ENCODE measurements at places on chromosomes 5 and 9.
A peak's percentile ranks its signal among the peaks of the same experiment; 100 is the strongest.

DNA sequence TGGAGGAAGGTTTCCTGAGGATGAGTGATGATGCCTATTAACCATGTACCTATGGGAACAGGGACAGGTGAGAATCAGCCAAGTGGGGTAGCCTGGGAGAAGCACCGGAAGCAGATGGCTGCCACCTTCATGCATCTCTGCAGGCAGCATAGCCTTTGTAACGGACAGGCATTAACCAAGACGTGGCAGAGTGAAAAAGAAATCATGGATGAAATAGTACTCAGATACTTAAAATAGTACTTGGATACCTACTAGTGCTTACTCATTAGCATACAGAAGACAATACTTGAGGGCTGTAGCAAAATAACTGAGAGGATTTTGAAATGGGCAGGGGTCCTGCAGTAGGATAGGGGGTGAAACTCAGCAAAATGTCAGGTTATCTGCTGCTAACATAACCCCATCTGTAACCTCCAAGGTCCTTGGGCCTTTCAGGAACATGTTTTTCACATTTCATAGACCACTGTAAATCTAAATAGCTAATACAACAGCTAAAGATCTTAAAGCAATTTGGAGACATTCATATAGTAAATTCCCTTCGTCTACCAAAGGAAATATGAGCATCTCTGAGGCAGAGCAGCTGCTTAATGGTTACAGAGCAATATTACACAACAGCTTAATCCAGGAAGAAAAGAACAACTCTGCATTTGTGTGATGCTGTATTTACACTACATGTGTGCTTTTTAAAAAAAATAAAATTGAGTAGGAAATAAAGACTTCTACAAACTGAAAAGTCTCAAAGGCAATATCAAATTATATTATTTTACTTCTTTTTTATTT lies 154.3 kb downstream of the NFIB start:
- no peak for DNase-seq

DNA sequence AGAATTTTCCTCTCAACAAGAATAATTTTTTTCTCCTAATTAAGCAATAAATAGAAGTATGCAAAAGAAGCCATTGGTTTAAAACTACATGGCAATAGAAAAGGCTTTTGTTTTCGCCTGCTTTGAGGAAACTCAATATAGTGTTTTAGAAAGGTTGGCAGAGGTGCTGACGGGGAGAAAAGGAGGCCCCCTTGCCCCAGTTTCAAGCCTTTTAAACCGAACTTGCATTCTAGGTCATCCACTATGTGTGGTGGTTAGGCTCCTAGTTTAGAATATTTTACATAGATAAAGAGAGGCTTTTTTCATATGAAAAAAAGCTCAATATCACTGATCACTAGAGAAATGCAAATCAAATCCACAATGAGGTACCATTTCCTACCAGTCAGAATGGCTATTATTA lies 33.5 kb upstream of the CEMIP2 start:
- no peak for DNase-seq

DNA sequence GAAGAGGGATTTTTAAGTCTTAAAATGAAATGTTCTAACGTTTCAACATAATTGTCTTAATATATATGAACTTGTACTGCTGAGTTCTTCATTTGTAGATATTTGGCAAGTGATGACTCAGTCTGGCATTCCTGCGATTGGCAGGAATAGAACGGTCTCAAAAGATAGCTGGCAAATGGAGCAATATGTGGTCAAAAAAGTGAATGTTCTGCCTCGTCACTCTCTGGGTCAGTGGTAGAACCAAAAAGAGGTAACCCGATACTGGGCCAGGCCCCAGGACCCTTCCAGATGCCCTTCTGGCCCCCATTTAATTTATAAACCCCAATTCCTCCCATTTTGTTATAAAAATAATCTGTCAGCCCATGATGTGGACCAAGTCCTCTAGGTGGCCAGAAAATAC lies 39.2 kb downstream of the ZNF366 start:
- no peak for DNase-seq

- DNase-seq, result no peak
These were observed 83.8 kb upstream of the FCN1 start for GRCh38 chr9:135001526-135001925.

DNA sequence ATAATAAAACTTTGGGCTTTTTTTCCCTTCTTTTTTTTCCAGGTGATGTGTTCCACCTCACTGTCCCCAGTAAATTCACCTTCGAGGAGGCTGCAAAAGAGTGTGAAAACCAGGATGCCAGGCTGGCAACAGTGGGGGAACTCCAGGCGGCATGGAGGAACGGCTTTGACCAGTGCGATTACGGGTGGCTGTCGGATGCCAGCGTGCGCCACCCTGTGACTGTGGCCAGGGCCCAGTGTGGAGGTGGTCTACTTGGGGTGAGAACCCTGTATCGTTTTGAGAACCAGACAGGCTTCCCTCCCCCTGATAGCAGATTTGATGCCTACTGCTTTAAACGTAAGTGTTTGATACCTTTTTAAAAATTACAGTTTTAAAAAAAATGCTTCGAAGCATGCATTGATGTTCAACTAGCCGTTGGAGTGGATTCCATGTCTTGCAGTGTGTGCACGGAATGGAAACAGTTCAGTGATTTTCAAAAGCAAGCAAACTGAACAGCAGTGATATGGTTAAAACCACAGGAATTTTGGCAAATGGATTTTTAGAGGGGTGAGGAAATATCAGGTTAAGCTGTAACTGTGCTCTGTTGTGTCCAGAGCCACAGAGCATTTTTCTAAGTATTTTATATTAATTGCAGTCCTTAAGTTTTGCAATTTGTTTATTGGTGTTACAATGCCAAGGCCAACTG lies 40.7 kb downstream of the VCAN start:
- DNase-seq, result no peak

GRCh38 chr9:76927540-76928240 lies 21.8 kb upstream of the PRUNE2 start:
- no peak for DNase-seq

- no peak for DNase-seq
These were observed 260.0 kb downstream of the TRPM3 start for GRCh38 chr9:70861376-70861775.

DNA sequence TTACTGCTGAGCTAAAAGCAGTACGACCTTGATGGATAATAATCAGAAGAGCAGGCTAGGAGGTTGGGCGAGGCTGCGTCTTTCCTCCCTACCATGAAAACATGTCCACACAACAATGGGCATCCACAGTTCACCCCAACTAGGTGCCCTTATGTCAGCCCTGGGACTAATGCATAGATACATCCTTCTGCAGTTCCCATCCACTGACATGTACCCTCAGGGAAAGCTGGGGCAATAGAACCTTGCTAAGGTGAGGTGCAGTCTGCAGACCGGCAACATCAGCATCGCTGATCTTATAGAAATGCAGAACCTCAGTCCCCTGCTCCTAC lies 697 bp upstream of the PRUNE2 start:
- DNase-seq, result no peak

- no peak for DNase-seq
These were observed 116.0 kb upstream of the MAN2A1 start for GRCh38 chr5:109573766-109574165.

- DNase-seq, result no peak
These were observed 10.5 kb downstream of the KIF4B start for GRCh38 chr5:155024015-155024414.

GRCh38 chr5:169064093-169064492 lies 236.8 kb downstream of the SLIT3 start:
- DNase-seq, result no peak

GRCh38 chr5:81337803-81338202 lies 36.4 kb downstream of the ZCCHC9 start:
- DNase-seq, result no peak

DNA sequence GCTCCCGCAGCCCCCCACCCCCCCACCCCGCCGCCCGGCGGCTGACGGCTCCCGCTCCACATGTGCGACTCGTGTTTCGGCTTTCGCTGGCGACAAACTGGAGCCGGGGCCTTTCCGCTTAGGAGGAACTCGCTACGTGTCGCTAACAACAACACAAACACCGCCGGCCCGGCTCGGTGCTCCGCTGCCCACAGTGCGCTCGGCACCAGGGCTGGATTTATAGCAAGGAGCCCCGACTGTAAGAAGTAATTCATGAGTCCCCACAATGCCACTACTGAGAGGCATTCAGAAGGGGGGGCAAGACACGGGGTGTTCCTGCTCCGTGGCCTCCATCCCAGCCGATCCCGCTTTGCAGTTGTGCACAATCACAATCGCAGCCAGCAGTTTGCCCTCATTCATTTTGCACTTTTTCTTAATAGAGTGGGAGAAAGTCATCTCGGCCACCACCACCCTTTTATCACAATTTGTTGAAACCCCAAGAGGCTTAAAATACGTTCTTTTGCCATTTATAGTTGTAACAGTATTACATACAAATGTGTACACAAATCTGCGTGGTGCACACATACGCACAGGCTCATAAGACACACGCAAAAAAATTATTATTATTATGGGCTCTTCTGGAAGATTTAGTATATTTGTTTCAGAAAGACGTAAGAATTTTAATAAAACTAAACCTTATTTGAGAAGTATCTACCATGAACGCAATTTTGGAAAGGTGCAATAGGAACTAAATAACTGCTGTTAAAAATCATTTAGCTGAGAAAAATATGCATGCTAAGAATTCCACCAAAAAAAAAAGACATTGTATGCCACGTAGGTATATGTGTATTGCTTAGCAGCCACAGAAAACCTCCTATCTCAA lies 48.1 kb downstream of the EBF1 start:
- no peak for DNase-seq

- no peak for DNase-seq
These were observed 1410.5 kb upstream of the CDH18 start for GRCh38 chr5:21398511-21398910.

DNA sequence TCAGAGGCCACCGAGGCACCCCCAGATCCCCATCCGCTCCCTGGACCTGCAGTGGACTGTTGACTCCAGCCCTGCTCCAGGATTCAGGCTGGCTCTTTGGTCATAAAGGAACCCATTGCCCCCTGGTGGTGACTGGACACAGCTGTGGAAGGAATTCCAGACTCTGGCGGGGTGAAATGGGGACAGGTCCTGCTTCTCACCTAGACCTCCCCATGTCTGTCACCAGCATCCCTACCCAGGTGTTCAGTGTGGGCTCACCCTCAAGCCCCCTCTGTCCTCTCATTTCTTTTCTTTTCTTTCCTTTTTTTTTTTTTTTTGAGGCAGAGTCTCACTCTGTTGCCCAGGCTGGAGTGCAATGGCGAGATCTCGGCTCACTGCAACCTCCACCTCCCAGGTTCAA lies 25.5 kb upstream of the STXBP1 start:
- peak; percentile 49 for DNase-seq

- DNase-seq, result no peak
These were observed 1.1 kb upstream of the GNPDA1 start for GRCh38 chr5:142013734-142014521.

DNA sequence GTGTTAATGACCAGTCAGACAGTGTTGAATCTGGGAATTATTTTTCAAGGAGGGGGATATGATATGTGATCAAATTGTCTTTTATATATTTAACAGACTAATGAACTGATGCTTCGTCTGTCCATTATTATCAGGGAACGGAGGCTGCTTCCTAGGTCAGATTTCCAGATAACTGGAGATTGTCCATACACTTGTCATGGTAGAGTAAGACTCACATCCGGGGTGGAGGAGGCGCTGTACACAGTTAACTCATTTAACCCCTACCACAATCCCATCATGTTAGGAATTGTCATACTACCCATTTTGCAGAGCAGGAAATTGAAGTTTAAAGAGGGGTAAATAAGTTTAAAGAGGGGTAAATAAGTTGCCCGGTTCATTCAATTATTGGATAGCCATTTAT lies 55.9 kb downstream of the ARHGAP26 start:
- DNase-seq, result no peak

DNA sequence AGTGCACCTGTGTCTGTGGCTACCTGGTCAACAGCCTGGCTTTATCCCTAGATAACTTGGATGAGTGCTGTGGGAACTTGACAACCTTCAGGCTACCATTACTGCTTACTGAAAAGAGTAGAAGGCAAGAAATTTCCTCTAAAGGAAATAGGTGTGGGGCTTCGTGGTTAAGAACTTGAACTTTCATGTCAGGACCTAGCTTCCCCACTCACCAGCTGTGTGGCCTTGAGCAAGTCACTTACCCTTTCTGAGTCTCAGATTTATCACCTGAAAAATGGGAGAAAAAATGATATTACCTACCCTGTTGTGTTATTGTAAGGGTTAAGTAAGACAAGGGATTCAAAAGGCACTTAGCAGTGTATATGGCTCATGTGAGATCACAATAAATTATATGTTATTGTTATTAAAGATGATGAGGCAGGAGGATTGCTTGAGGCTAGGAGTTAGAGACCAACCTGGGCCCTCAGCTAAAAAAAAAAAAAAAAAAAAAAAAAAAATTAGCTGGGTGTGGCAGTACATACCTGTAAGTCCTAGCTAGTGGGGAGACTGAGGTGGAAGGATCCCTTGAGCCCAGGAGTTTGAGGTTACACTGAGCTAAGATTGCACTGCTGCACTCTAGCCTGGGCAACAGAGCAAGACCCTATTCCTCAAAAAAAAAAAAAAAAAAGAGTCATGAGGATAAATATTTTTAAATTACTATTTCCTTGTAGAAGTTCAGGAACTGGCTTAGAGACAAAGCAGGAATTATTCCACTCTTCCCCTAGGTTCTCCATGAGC lies 97.0 kb upstream of the SPRY4 start:
- DNase-seq, result no peak

DNA sequence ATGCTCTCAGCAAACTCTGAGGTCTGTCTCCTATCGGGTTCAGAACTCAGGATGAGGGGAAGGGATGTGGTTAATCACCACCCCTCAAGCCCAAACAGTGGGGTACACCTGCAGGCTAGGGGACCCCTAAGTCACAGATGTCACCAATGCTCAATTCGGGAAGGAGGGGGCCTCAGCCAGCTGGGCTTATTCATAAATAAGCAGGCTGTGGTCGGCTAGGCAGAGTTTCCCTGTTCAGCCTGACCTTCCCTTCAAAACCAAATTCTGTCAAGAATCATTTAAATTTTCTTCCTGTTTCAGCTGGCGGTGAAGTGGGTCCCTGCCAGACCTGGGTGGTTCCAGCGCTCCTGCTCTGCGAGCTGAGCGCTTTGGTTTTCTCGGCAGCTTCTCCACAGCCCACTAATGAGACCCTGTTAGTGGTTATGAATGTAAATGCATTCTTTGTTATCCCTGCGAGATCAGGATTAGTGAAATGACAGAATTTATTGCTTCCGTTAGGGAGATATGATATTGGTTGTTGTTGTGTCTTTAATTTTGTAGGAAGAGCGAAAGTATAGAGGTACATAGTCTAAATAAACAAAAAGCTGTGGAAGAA lies 68.3 kb downstream of the AK8 start:
- DNase-seq, result no peak

DNA sequence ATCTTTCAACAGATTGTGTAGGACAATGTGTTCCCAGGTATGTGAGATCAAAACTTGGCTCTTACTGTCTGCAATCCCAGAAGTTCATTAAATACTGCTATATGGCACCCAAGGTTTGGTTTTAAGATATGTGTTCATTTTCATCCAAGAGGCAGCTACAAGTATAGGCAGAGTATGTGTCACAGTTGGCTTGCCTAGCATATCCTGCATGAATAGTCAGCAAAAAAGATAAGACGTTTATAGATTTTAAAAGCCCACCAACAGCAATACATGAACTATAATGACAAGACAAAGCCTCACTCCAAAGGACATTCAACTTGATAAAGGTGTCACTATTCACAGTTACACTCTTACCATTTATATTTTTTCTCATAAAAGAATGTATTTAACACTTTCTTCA lies 99.1 kb downstream of the BNC2 start:
- DNase-seq, result no peak
